Left colon (tissue), 2 donors: ENCODE measurements at places on chromosomes 6 and 20. TPM values are rescaled to one million over a fixed set of nuclear protein-coding genes. Genes with fewer than 3 reads are reported as not detected.

DNA sequence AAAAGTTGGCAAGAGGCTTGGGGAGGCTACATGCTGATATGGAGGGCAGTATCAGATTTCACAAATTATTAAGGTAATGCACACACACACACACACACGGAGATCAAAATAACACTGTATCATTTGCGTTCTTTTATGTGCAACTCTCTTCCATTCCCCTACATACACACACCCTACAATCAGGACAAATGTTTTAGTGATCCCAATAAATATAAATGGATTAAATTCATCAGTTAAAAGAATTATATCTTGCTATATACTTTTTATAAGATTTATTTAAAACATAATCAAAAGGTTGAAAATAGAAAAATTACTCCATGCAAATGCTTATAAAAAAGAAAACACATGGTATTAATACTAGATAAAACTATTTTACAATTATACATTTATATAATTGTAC is 25.9 kb downstream of the TMX4 start:
- no peak for DNase-seq

DNA sequence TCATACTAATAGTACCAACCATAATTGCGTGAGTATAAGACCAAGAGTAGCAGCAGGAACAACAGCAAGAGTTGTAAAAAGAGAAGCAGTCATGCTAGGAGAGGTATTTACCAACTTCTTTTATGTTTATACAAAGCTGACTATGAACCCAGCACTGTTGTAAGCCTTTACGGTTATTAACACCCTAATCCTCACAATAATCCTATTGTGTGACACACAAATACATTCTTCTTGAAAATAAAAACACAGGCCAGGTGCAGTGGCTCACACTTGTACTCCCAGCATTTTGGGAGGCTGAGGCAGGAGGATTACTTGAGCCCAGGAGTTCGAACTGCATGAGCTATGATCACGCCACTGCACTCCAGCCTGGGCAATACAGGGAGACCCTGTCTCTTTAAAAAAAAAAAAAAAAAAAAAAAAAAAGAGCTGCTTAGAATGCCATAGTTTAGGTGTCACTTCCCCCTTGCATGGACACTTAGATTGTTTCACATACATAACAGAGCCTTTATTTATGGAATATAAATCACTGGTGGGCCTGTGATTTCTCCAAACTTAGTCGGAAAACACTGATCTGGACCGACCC is 20.2 kb downstream of the HCK start:
- DNase-seq, result no peak

- DNase-seq, result no peak
Observed at GRCh38 chr20:48990467-48990866, 55.6 kb upstream of the CSE1L start.

DNA sequence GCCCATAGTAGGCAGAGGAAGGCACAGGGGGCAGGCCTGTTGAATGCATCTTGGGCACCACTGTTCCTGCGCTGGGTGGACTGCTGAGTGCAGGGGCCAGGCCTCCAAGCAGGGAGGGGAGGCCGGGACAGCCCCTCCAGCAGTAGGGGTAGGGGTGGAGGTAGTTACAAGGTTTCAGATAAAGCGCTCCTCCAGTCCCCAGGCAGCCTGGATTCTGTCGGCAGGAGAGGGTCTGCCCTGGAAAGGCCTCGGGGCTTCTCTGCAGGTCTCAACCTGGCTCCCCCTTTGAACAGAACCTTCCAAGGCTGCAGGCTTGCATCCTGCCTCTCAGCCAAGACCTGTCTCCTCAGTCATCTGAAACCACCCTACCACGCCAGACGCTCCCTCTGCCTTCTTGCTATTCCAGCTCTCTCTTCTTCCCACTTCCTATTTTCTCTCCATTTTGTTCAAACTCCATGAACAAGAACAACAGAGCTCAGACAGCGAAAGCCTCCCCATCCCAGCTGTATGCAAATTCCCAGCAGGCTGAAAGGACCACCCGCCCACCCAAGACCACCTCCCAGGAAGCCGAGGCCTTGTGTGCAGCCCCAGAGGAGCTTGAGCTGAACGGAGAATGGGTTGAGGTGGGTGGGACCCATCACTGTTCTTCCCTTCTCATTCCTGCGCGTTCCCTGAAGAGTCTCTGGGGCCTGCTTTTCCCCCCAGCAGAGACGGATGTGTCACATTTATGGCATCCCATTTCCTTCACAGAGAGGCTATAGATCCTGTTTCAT is 1.4 kb downstream of the MLN start:
- no peak for DNase-seq

GRCh38 chr6:119297049-119297448 is 52.5 kb downstream of the MAN1A1 start:
- no peak for DNase-seq

GRCh38 chr6:37819802-37820717 is 533 bp downstream of the ZFAND3 start:
- DNase-seq, result peak; percentile 49

DNA sequence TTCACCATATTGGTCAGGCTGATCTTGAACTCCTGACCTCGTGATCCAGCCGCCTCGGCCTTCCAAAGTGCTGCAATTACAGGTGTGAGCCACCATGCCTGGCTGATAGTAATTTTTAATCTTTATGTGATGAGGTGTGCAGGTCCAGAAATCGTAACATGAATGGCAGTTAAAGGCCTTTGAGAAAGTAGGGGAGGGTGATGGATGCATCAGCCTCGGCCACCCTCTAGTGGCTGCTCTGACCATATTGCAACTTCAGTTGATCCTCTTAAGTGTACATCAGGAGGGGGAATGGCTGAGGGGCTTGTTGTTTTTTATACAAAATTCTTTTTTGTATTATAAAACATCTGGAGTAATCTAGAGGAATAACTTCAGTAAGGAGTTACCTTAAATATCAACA is 193.0 kb downstream of the ZFAND3 start:
- DNase-seq, result peak; percentile 8

GRCh38 chr6:149044528-149044927 is 273.0 kb upstream of the TAB2 start:
- no peak for DNase-seq

DNA sequence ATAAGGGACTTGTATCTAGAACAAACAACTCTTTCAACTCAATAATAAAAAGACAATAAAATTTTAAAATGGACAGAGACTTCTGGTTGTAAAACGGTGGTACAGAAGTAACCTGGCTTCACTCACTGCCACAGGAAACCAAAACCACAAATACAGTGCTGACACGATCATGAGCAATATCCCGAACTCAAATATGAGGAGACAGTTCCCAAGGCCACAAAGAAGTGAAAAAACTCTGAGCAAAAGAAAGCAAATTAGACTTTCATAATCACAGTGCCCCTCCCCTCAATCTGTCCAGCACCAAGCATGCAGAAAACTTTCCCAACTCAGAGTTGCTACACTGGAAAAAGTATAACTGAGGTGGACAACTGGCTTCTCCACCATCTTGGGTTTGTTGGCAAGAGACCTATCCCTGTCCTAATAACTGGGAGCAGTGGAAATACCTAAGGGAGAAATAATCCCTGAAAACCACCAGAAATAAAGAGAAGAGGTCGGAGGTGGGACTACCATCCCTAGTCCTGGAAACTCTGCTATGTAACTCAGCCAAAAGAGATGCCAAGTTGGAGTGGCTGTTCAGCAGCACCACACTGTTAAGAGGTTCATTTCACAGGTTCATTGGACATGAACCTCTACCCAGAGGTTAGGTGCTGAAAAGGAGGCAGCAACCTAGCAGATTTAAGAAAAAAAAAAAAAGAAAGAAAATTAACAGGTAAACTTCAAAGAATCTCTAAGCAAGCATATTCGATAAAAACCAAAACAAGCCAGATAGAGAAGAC is 55.5 kb downstream of the REV3L start:
- no peak for DNase-seq

DNA sequence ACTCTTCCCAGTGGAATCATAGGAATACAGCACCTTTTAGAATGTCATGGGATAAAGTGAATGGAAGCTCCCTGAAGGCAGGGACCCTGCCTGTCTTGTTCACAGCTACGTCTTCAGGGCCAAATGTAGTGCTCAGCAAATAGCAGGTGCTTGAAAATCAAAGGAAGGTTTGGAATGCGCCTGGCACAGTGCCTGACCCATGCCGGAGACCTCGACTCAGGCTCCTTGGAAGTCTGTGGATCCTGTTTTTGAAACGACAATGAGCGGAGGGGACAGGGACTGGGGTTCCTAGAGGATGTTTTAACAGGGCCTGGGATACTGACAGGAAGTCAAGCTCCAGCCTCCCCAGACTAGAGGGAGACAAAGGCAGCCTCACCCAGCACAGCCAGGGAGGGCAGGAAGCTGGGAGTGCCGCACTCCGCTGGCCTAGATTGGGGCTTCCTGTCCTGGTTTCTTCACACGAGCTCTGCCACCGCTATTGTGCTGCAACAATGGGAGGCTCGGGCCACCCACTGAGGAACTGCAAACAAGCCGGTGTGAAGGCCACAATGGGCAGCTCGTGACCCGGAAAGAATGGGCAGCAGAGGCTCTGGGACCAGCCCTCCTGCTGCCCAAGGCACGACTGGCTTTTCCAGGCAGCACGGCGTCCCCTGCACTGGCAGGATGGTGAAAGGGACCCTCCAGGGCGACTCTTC is 76.7 kb downstream of the PREX1 start:
- peak; percentile 30 for DNase-seq

GRCh38 chr6:108453601-108454185 is 107.0 kb upstream of the FOXO3 start:
- no peak for DNase-seq

- DNase-seq, result peak; percentile 78
Observed at GRCh38 chr20:50635676-50636600, 55.4 kb downstream of the RIPOR3 start.

DNA sequence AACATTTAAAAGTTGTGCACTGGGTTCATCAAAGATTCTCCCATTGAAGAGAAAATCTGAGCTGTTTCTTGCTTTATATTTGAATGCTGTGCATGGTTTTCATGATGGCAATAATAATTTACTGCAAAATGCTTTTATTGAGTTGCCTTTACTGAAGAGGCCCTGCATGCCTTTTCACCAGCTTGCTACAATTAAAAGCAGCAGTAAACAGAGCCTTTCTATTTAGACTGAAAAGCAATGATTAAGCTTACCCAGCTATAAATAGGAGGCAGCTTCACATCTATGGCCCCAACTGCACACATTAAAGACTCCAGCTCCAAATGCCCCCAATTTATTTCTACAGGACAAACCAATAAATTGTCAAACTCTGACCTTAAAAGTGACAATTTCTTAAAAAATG is 70.3 kb downstream of the ANKEF1 start:
- no peak for DNase-seq

DNA sequence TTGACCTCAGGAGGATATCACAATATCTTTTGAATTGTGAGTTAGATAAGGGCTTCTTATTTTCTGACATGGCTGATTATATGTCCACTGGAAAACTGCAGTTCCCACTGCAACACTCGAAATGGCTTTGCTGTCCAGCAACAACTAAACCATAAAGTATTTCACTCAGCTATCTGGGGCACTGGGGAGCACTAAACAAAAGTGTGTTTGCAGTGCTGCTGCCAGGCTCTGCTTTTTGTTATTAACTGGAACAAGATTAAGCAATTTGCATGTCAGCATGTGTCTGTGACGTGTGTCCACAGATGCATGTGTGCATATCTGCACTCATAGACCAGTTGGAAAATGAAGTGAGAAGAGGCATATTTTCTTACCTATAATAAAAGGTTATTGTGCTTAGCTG is 107.8 kb upstream of the CCN2 start:
- no peak for DNase-seq

DNA sequence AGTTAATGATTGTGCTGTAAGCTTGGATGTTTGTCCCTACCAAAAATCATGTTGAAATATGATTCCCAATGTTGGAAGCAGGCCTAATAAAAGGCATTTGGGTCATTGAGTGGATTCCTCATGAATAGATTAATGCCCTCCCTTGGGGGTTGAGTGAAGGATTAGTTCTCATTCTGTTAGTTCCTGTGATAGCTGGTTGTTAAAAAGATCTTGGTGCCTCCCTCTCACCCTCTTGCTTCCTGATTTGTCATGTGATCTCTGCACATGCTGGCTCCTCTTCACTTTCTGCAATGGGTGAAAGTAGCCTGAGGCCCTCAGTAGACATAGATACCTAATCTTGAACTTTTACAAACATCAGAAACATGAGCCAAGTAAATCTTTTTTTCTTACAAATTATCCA is 115.6 kb upstream of the HCRTR2 start:
- no peak for DNase-seq

DNA sequence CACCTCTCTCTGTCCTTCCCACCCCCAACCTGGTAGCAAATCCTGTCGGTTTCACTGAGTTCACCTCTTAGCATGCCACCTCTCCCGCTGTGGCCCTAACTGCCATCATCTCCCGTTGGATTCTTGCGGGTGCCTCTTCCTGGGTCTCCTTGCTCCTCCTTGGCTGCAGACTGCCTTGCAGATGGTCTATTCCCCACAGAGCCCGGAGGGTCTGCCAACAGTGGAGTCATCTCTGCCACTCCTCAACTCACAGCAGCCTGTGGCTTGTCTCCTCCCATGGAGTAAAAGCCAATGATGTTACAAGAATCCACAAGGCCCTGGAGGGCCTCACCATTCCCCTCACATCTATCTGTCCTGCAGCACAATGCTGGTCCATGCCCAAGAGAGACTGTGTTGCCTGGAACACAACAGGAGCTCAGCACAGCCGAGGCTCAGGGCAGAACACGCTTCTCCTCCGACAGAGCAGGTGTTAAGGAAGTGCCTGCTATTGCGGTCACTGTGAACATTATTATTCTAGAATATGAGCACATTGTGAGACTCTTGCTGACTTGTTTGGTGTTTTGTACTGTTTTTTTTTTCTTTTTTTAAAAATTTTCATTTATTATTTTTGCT is 241.8 kb upstream of the SULF2 start:
- no peak for DNase-seq

DNA sequence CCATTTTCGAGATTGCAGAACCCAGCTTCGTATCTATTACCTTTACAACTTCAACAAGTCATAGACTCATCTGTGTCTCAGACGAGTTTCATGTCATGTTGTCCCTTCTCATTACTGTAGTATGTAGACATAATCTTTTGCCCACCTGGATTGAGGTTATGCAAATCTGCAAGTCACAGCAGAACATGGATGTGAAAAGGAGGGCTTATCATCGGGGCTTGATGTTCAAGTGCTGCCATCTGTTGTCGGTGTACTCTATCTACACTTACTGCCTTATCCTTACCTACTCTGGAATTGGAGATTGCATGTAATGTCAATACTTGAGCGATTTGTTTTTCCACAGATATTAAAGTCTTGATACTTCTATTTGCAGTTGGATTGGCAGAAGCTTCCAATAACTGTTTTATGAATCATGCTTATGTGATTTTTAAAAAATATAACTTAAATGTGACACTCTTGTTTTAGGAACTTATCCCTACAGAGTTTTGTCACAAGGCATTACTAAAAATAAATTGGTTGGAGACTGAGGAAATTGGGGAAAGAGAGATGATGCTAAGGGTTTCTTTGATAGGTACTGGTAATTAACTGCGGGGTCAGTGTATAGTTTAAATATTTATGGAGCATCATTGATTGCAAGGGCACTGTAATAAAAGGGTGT is 3.0 kb upstream of the GOPC start:
- peak; percentile 45 for DNase-seq

The DNAH8 gene
- not detected for total RNA-seq

The HSPA12B gene
- total RNA-seq, result 2.3 TPM

The DPPA5 gene
- not detected for total RNA-seq

The MAFB gene
- total RNA-seq, result 10.9 TPM

The C20orf202 gene
- 0.59 TPM for total RNA-seq

The GNAS-AS1 gene
- total RNA-seq, result 1.1 TPM
